Effector CD8-positive, alpha-beta T cell (primary cell): ENCODE measurements at places on chromosomes 2 and 18.

- DNase-seq: no peak
Measured at GRCh38 chr2:229089776-229090175, 181.3 kb downstream of the PID1 start.

- no peak for DNase-seq
Measured at GRCh38 chr2:239826376-239826775, 198.8 kb downstream of the NDUFA10 start.

- no peak for DNase-seq
Measured at GRCh38 chr2:171965238-171965637, 34.5 kb upstream of the METAP1D start.

DNA sequence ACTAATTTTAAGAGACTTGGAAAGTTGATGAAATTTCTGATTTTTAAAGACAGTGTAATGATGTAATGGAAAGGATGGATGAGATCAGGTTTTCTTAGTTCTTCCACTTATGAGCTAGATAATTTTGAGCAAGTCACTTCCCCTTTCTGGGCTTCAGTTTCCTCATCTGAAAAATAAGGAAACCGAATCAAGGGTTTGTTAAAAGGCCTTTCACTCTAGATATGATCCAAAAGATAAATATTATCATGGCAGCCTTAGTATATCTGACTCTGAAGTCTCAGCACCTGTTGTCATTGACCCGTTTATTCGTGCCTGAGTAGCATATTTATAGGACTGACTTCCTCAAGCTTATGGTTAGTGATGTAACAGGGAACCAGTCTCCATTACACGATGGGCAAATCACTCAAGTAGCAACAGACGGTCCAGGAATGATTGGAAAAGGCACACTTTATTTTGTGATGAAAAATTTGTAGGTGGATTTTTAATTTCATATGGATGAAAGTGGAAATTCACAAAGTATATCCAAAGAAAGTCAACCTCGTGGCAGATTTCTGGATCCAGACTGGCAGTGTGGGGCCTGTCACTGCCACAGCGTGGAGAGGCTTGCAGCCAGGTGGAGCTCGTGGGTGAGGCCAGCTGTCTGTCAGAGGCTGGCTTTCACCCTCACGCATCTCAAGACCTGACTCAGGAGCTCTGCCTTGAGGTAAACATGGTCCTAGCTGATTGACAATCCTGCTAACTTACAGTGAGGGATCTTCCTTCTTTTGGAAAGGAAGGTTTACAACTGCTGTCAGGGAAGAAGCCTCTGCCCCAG, 137.9 kb upstream of the CXCR4 start:
- DNase-seq: no peak
